Stimulated activated CD8-positive, alpha-beta memory T cell treated with anti-CD3 and anti-CD28 coated beads, Interleukin-15, amount 100 ng/mL, for 4 hours (primary cell): ENCODE measurements at places on chromosomes 16 and 17.

DNA sequence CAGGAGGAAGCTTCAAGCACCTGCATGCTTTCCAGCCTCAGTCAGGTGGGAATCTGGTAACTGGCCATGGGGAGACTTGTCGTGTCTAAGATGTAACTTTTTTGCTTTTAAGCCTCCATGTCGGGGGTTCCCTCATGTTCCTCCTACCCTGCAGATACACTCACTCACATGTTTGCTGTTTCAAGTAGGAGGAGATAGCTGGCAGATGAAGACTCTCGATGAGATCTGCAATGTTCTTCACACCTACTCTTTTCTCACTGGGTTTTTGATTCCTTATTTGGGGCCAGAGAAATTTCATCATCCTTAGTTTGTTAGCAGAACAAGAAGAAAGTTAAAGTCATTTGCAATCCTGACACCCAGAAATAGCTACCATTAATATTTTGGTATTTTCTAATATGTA is 24.7 kb downstream of the UTP4 start:
- DNase-seq: no peak

DNA sequence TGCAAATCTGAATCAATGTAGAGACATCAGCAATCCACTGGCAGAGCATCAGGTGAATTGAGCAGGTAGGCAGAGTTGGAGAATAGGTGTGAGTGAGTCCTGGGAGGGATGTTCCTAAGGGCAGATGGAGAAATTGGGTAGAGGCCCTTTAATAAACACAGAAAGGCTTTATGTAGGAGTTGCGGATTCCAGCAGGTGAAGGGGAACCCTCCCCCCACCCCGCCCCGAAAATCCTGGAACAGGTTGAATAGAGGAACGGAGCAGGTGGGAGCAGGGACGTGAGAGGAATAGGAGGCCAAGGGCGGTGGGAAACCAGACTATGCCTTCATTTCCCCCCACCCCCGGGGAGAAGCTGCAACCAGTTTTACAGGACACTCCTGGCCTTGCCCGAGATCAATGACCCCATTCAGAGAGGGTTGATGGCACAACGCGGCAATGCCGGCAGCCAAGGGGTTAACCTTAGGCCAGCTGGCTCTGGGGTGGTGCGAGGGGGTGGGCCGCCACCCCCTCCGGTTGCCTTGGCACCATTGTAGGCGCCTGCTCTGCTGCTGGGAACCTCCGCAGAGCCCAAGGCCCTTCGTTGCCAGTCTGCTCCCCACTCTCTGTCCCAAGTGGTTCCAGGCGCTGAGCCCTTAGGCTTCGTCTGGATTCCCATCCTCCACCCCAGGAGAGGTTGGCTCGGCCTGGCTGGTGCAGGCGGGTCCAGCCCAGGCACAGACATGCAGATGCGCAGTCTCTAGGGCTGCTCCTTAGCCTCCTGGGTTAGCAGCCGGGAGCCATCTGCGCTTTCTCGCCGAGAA is 814 bp upstream of the RUNDC3A start:
- no peak for DNase-seq

DNA sequence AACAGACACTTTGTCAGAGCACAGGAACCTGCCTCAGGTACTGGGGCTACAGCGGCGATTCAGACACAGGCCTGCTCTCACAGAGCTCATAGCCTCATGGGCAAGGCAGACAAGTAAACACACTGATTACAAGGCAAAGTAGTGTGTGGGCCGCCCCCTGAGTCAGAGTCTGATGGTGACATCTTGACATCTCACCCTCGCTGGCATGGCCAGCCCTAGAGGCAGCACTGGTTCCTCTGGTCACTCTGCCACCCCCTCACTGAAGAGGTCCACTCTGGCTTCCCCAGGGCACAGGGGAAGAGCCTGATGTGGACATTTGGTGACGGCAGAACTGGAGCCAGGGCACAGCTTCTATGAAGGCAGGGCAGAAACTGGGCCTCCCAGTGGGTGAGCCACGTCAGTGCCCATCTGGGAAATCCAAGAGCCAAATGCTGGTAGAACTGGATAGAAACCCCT is 32.9 kb upstream of the TOB1 start:
- no peak for DNase-seq

DNA sequence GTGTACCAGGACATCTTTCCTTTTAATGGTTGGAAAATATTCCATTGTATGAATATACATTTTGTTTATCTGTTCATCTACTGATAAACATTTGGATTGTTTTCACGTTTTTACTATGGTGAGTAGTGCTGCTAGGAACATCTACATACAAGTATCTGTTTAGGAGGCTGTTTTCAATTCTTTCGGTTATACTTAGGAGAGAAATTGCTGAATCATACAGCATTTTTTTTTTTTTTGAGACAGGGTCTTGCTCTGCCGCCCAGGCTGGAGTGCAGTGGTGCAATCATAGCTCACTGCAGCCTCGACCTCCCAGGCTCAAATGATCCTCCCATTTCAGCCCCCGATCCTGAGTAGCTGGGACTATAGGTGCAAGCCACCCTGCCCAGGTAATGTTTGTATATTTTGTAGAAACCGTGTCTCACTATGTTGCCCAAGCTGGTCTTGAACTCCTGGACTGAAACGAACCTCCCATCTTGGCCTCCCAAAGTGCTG is 122.9 kb downstream of the CRLF3 start:
- DNase-seq: no peak

DNA sequence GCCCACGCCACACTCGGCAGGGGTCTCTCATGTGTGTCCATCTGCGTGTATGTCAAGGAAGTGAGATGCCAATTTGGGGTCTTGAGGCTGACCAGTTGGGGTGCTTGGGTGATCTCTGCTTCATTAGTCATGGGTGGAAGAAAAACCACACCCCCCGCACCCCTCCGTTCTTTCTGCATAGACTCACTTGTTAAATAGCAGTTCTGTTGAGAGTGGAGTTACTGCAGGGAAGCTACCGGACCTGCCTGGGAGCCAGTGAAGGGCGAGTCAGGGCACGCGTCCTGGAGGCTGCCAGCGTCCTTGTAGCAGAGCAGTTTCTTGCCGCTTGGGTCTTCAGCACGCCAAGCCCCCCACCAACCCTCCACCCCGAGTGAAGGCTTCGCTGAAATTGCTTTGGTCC is 8.5 kb downstream of the SNN start:
- DNase-seq: no peak

DNA sequence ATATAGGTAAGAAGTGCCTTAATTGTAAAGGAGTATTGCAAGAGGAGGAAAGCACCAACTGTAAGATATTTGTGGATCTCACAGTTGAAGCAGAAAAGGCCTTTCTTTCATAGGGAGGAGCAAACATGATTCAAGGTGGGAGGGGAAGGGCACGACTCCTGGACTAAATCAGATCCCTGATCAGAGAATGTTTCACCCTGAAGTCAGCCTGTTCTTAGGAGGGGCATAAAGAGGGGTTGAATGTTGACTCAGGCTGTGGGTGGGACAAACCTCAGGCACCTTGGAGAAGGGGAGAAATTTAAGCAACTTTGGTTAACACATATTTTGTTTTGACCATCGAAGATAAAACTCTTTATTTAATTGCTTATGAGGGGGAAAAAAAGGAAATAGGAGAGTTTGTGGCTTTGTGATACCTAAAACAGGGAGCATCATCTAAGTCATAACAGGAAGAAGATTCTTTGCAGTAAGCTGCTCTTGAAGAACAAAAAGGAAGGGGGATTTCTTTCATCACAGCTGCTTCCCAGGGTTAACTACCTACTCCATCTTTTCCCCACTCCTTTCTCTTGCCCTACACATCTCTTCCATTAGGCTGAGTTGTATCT is 158.6 kb upstream of the ZNF267 start:
- DNase-seq: no peak

- DNase-seq: no peak
Observed at GRCh38 chr17:77418609-77419008, 277.8 kb downstream of the SEC14L1 start.

DNA sequence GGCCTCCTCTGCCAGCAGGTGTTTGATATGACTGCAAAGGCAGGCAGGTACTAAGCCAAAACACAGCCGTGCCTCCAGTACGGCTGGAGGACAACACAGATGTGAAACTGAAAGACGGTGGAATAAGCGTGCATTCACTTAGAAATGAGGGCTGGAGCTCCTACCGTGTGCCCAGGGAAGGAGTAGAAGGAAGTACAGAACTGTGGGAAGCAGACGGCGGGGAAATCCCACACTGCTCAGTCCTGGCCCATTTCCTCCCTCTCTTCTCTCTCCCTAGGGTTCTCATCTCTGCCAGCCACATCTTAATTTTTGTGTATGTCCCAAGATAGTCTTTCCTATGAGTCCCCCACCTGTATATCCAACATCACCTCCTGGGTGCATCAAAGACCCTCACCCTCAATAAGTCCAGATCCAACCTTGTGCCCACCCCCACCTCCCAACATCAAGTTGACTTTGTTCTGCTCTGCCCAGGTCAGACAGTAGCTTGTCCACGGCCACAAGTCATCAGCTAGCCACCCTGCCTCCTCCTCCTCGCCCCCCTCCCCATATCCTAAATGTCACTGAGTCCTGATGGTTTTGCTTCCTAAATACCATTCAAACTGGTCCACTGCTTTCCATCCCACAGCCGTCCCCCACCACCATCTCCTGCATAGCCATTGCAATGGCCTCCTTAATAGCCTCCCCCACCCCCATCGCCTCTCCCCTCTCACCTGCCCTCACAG is 77.1 kb upstream of the RPL38 start:
- DNase-seq: no peak

GRCh38 chr17:49527927-49528651 is 33.0 kb downstream of the NGFR start:
- no peak for DNase-seq

DNA sequence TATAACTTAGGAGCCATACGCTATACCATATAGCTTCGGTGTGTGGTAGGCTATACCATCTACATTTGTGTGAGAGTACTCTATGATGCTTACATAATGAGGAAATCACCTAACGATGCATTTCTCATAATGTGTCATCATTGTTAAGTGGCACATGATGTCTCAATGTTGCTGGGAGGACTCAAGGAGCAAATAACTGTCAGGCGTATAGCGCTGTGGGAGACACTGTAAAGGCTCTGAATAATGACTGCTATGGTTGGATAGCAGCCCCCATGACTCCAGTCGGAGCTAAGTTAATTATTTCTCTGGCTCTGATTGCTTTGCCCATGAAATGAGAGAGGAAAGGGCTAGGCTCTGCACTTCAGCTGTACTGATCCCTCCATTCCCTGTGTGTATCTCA is 197.2 kb downstream of the RGS9 start:
- no peak for DNase-seq

DNA sequence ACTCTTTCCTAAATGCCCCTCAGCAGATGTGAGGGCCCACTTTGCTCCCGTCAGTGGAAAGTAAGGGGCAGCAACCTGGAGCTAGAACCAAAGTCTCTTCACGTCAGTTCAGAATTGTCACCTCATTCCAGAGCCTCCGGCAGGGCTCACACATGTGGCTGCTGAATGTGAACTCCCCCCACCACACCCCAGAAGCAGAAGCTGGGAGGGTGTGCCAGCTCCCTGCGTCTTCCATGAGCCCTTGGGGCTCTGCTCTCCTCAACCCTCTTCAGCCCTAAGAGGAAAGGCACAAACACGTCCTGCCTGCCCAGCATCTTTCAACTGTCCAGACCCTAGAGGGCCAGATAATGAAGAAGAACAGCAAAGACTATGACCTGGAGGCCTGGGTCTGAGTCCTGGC is 105.3 kb downstream of the SALL1 start:
- no peak for DNase-seq

GRCh38 chr17:61444831-61445230 is 7.4 kb upstream of the TBX4 start:
- no peak for DNase-seq

GRCh38 chr17:63550817-63551639 is 751 bp downstream of the DCAF7 start:
- no peak for DNase-seq

- peak; percentile 19 for DNase-seq
Observed at GRCh38 chr16:22318690-22319358, 21.6 kb downstream of the POLR3E start.

GRCh38 chr17:72602517-72603419 is 481.9 kb downstream of the SOX9 start:
- DNase-seq: no peak

DNA sequence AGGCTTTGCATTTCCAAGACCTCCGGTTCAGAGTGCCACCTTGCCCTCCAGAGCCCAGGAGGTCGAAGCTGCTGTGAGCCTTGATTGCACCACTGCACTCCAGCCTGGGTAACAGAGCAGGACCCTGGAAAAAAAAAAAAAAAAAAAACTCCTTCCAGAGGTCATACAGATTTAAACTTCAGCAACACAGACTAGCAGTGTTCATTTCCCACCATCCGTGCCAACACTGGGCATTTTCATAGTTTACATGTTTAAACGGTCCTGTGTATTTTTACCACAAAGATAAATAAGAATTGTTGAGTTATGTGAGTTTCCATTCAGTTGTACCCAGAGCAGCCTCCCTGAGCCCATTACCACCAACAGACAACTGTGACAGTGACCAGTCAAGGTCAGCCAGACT is 50.4 kb downstream of the ZDHHC7 start:
- DNase-seq: no peak

DNA sequence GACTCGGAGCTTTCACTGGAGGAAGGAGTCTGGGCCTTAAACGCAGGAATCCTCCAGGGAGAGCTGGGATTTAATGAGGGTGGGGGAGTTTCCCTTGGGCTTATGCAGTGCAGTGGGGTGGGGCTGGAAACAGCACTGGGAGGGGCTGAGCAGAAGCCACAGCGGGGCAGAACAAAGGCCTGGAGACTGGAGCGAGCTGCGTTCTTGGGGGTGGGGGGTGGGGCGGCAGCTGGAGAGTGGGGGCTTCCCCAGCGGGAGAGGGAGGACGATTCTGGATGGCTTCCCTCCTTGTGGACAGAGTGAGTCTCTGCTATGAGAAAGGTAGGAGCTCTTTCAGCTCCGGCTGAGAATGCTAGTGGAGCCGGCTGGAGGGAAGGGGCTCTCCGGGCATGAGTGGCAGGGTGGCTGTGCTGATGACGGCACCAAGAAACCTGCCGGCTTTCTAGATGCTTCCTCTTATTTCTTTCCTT is 406.0 kb downstream of the SEC14L1 start:
- no peak for DNase-seq

DNA sequence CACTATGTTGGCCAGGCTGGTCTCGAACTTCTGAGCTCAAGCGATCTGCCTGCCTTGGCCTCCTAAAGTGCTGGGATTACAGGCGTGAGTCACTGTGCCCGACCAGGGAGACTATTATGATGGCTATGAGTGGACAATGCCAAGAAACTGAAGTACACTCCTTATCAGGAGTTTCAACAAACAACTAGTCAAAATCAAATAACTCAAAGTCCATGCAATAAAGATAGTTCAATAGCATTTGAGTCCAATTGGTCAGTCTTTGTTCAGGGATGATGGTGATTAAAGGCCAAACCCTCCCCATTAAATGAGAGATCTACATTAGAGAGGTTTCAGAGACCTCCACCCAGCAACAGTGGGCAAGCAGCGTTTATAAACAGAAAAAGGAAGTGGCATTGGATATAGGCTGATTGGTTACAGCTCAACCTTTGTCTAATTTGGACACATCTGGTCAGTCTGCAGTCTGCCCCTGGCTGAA is 8.0 kb downstream of the CHST5 start:
- no peak for DNase-seq
